Fibroblast of skin of right biceps (primary cell): ENCODE measurements at places on chromosomes 6 and 20.

DNA sequence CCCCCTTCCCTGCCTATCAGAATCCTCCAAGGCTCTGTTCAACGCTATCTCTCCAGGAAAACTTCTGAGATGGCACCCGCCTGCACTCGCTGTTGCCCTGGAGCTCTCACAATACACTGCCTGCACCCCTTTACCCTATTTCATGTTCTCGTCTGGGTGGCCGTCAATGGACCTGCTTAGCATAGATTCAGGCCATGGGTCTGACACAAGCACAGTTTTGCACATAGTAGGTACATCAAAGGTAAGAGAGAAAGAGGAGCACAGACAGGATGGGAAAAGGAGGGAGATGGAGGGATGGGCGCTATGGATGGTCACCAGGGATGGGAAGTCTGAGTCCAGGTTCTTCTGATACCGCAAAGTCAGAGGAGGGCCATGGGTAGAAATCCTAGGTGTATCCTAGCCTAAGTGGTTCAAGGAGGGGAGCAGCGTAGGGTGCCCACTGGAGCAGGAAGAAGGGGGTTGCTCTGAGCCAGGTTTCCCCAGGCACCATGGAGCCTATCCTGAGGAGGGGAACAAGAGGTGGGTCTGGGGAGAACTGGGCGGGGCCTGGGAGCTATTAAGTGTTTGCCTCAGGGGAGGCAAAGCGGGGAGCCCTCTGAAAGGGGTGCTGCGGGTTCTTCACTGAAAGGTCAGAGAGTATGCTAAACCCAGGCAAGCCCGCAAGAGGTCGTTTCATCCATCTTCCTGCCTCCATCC is 89.3 kb downstream of the MRPL14 start:
- DNase-seq: no peak

GRCh38 chr6:11595903-11596302 is 58.4 kb downstream of the TMEM170B start:
- DNase-seq: no peak

GRCh38 chr20:37627060-37627766 is 66.6 kb upstream of the CTNNBL1 start:
- peak; percentile 52 for DNase-seq

DNA sequence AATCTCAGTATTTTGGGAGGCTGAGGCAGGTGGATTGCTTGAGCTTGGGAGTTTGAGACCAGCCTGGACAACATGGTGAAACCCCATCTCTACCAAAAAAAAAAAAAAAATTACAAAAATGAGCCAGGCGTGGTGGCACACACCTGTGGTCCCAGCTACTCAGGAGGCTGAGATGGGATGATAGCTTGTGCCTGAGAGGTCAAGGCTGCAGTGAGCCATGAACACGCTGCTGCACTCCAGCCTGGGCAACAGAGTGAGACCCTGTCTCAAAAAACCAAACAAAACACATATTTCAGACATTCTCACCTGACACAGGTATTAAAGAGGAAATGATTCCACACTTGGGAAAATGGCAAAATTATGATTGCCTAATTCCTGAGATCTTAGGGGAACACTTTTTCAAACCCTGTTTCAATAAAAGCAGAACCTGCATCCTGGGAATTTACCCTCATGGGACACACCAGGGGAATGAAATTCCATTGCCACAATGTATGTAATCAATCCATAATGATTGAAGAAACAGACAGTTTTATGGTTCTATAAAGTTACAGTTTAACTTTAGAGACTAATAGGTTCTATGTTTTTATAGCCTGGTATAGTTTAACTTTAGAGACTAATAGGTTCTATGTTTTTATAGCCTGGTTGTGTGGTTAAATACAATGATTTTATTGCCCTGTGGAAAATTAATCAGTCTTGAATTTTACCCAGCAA is 29.6 kb upstream of the DNAAF9 start:
- no peak for DNase-seq

- DNase-seq: no peak
Measured at GRCh38 chr6:40302856-40303454, 284.2 kb downstream of the LRFN2 start.

GRCh38 chr20:40754339-40754943 is 65.4 kb upstream of the MAFB start:
- peak; percentile 10 for DNase-seq
